ENCODE measurements at places on chromosomes 2 and 18. TPM values are rescaled to one million over a fixed set of nuclear protein-coding genes. Genes with fewer than 3 reads are reported as not detected.

Gene NEURL3
- not detected for total RNA-seq

Gene FOXD4L1
- total RNA-seq, result not detected

Gene CLEC4F
- not detected for total RNA-seq

Gene KCNG2
- total RNA-seq, result not detected

Gene C2orf66
- total RNA-seq, result not detected

Gene MAB21L4
- total RNA-seq, result not detected

Gene BOK
- total RNA-seq, result 35.4 TPM

- no peaks in the 10 kb centered on the region for H3K4me1 ChIP-seq
- H3K36me3 ChIP-seq, result no peaks in the 10 kb centered on the region
- H3K4me3 ChIP-seq, result no peak overlapping the region
- no peak overlapping the region for H3K27ac ChIP-seq
- no peak for DNase-seq
- no peaks in the 10 kb centered on the region for H3K27me3 ChIP-seq
These were observed 88.6 kb upstream of the BCL11A start for GRCh38 chr2:60641811-60642788.

GRCh38 chr2:12862541-12862940, 145.8 kb downstream of the TRIB2 start:
- no peak for DNase-seq
- H3K4me1 ChIP-seq, result no peaks in the 10 kb centered on the region
- H3K4me3 ChIP-seq, result no peak overlapping the region
- no peaks in the 10 kb centered on the region for H3K36me3 ChIP-seq
- no peaks in the 10 kb centered on the region for H3K27me3 ChIP-seq
- no peak overlapping the region for H3K27ac ChIP-seq

DNA sequence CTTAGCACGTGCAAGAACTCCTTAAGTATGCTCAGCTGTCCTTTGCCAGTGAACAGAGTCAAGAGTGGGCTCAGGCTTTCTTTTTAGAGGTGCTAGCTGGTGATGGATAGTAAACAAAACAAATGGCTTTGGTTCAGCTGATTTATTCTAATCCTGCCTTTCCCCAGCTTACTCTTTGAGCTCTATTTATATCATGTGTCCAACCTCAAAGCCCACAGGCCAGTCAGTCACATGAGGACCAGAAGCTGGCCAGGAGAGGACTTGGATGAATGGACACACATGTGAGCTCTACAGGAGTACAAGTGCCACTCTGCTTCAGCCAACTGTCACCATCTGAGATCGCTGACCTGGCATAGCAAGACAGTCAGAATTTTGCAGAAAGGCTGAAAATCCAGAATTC, 59.4 kb downstream of the STK39 start:
- H3K27me3 ChIP-seq, result no peaks in the 10 kb centered on the region
- no peak for DNase-seq
- H3K36me3 ChIP-seq, result no peaks in the 10 kb centered on the region
- H3K27ac ChIP-seq, result no peak overlapping the region
- peaks cover 8% of the 10 kb centered on the region for H3K4me1 ChIP-seq

GRCh38 chr18:7514796-7515440, 52.2 kb upstream of the PTPRM start:
- no peak for DNase-seq
- H3K36me3 ChIP-seq, result no peaks in the 10 kb centered on the region
- no peaks in the 10 kb centered on the region for H3K27me3 ChIP-seq

GRCh38 chr18:47036298-47036874, 965 bp upstream of the ELOA2 start:
- H3K36me3 ChIP-seq, result no peaks in the 10 kb centered on the region
- H3K4me3 ChIP-seq, result no peak overlapping the region
- no peak overlapping the region for H3K27ac ChIP-seq
- no peaks in the 10 kb centered on the region for H3K27me3 ChIP-seq
- DNase-seq, result no peak

DNA sequence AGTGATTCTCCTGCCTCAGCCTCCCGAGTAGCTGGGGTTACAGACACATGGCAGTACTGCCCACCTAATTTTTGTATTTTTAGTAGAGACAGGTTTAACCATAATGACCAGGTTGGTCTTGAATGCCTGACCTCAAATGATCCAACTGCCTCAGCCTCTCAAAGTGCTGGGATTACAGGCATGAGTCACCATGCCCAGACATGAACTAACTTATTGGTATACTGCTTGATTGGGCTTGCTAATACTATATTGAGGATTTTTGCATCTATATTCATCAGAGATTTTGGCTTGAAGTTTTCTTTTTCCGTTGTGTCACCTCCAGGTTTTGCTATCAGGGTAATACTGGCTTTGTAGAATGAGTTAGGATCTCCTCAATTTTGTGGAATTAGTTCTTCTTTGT, 706.1 kb upstream of the HS6ST1 start:
- no peak overlapping the region for H3K27ac ChIP-seq
- no peak for DNase-seq

- no peaks in the 10 kb centered on the region for H3K27me3 ChIP-seq
- DNase-seq, result no peak
- H3K27ac ChIP-seq, result no peak within 1 kb of the TSS
- no peaks in the 10 kb centered on the region for H3K36me3 ChIP-seq
- H3K4me3 ChIP-seq, result no peak within 1 kb of the TSS
These were observed at the start of gene RIT2 for GRCh38 chr18:43115076-43115921. Gene RIT2, minus strand, starts transcription at chr18:43115685.

- no peak overlapping the region for H3K4me3 ChIP-seq
- no peak overlapping the region for H3K27ac ChIP-seq
- no peaks in the 10 kb centered on the region for H3K4me1 ChIP-seq
- H3K27me3 ChIP-seq, result no peaks in the 10 kb centered on the region
- H3K36me3 ChIP-seq, result no peaks in the 10 kb centered on the region
These were observed 156.9 kb upstream of the ITGA6 start for GRCh38 chr2:172270278-172271079.

DNA sequence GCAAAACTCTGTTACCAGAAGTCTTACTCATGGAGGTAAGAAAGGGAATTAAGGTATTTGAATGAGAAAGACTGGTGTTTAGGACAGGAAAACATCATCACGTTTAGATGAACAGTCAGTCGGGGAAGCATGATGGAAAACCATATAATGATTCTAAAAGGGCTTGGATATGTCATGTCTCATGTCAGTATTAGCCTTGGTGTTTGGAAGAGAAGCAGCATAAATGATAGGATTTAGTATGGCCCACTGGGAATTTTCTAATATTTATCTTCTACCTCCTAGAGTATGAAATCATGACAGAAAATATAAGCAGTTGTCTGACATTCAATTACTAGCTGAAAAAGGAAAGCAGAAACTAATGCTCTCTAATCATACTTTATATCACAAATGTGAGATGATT, 1643.6 kb upstream of the CELF4 start:
- no peaks in the 10 kb centered on the region for H3K27me3 ChIP-seq
- no peaks in the 10 kb centered on the region for H3K4me1 ChIP-seq
- DNase-seq, result no peak
- no peaks in the 10 kb centered on the region for H3K36me3 ChIP-seq
- H3K27ac ChIP-seq, result no peak overlapping the region

- no peaks in the 10 kb centered on the region for H3K36me3 ChIP-seq
- no peaks in the 10 kb centered on the region for H3K27me3 ChIP-seq
- no peak overlapping the region for H3K27ac ChIP-seq
- H3K4me3 ChIP-seq, result no peak overlapping the region
- DNase-seq, result no peak
- H3K4me1 ChIP-seq, result no peaks in the 10 kb centered on the region
These were observed 63.0 kb downstream of the ADNP2 start for GRCh38 chr18:80172056-80172455.

GRCh38 chr2:67446491-67446911, 49.4 kb downstream of the ETAA1 start:
- H3K27ac ChIP-seq, result no peak overlapping the region
- H3K4me3 ChIP-seq, result no peak overlapping the region
- H3K27me3 ChIP-seq, result no peaks in the 10 kb centered on the region
- no peaks in the 10 kb centered on the region for H3K36me3 ChIP-seq
- no peak for DNase-seq

GRCh38 chr2:96907115-96908041, 37.5 kb upstream of the SEMA4C start:
- H3K27me3 ChIP-seq, result no peaks in the 10 kb centered on the region
- no peaks in the 10 kb centered on the region for H3K36me3 ChIP-seq
- peak overlapping the region; percentile 98 for H3K27ac ChIP-seq
- H3K4me3 ChIP-seq, result peak overlapping the region; percentile 56
- peaks cover 38% of the 10 kb centered on the region for H3K4me1 ChIP-seq

DNA sequence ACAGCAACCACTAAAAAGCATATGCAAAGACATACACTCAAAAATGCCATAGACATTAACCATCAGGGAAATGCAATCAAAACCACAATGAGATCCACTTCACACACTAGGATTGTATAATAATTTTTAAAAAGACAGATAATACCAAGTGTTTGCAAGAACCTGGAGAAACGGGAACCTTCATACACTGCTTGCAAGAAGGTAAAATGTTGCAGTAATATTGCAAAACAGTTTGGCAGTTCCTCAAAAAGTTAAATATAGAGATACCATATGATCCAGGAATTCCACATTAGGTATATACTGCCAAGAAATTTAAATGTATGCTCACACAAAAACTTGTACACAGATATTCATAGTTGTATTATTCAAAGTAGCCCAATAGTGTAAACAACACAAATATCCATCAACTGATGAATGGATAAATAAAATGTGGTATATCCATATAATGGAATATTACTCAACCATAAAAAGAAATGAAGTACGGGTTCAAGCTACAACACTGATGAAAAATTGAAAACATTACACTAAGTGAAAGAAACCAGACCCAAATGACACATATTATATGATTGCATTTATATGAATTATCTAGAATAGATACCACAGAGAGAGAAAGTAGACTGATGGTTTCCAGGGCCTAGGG, 14.7 kb upstream of the CHMP3 start:
- no peak overlapping the region for H3K4me3 ChIP-seq
- DNase-seq, result no peak
- no peak overlapping the region for H3K27ac ChIP-seq
- H3K27me3 ChIP-seq, result no peaks in the 10 kb centered on the region

GRCh38 chr2:179248024-179248348, 16.6 kb downstream of the SESTD1 start:
- no peak overlapping the region for H3K27ac ChIP-seq
- H3K4me1 ChIP-seq, result no peaks in the 10 kb centered on the region
- no peaks in the 10 kb centered on the region for H3K36me3 ChIP-seq
- no peak for DNase-seq
- H3K4me3 ChIP-seq, result no peak overlapping the region

- H3K4me3 ChIP-seq, result no peak overlapping the region
- H3K27ac ChIP-seq, result no peak overlapping the region
- no peak for DNase-seq
- no peaks in the 10 kb centered on the region for H3K36me3 ChIP-seq
These were observed 36.0 kb upstream of the TTC27 start for GRCh38 chr2:32591669-32592463.
